PC-3 (cell line): ENCODE measurements at places on chromosomes 3 and 15.

DNA sequence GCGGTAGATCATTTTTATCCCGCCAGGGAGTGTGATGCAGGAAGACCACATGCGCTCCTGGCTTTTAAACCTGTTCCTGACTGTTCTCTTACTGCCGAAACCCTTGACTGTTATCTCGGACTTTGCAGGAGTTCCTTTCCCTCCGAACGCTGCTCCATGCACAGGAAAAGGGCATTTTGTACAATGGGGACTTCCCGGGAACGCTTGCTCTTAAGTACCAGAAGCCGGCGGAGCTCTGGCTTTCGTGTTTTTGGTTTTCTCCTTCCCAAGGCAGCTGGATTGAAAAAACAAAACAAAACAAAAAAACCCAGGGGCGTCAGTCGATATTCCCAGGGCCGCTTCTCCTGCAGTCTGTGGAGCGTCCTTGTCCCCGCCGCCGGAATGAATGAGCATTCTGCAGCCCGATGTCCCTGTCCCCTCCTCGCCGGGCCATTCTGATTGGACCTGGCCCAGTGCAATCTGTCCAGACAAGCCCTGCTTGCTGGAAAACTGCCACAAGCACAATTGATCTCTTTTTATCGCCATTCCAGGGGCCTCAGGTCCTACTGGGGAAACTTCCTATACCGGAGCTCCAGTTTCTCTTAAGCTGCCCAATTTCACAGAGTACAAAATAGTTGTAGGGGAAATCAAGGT lies 44.8 kb downstream of the SLC6A1 start:
- no peak for DNase-seq

DNA sequence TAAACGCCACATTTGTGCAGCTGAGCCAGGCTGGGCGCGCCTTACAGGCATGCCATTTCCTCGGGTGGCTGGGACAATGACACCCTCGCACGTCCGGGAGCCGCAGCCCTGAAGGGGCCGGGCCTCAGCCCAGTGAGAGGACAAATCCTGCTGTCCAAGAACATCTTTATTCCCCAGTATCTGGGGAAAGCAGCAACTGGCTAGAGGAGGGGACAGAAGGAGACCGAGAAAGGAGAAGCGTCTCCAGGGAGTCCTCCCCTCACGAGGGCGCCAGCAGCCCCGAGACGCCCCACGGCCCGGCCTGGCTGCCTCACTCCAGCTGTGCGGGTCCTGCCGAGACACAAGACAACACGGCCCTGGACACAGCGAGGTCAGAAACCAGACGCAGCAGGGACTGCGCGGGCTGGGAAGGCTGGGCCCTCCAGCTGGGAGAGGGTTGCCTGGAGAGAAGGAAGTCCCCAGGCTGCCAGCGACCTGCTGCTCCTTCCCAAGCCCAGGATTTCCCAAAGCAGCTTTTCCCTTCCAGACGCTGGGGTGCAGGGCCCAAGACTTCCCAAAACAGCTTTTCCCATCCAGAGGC lies 130.2 kb downstream of the CHSY1 start:
- DNase-seq = peak; percentile 12

DNA sequence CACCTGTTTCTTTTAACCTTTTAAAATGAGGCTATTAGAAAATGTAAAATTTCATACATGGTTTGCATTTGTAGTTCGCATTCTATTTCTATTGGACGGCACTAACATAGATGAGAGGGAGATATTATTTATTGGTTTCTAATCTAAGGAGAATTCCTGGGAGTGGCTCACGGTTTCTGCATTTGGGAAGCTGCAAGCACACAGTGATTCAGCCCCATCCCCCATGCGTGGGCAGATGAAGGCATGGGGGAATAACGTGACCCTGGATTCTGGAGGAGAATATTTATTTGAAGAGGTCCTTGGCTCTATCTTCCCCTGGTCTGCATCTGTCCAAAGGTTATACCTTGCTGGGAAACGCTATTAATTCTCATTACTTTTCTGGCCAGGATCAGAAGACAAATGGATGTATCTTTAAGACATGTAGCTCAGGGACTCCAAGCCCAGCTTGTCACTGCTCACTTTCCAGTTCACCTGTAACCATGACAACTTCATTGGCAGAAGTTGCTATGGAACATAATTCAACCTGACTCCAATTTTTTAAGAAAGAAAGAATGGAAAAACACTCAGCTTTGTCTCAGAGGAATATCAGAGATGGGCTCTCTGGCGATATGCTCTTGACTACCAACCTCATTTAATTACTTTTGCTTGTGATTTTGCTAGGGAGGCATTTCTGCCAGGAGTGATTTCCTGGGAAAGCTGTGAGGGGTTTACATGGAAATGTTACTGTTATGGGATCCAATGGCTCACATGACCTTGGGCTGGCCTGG lies 27.2 kb upstream of the POMGNT2 start:
- no peak for DNase-seq

- no peak for DNase-seq
These were observed 81.7 kb downstream of the MSL2 start for GRCh38 chr3:136114421-136114820.

- DNase-seq = peak; percentile 11
These were observed 42.3 kb upstream of the ROBO1 start for GRCh38 chr3:79810092-79810491.

GRCh38 chr15:38745626-38746025 lies 181.0 kb upstream of the RASGRP1 start:
- DNase-seq = no peak

- no peak for DNase-seq
These were observed 556.2 kb upstream of the CBLB start for GRCh38 chr3:106425026-106425425.

GRCh38 chr3:46705022-46705530 lies 3.9 kb downstream of the TMIE start:
- peak; percentile 82 for DNase-seq

DNA sequence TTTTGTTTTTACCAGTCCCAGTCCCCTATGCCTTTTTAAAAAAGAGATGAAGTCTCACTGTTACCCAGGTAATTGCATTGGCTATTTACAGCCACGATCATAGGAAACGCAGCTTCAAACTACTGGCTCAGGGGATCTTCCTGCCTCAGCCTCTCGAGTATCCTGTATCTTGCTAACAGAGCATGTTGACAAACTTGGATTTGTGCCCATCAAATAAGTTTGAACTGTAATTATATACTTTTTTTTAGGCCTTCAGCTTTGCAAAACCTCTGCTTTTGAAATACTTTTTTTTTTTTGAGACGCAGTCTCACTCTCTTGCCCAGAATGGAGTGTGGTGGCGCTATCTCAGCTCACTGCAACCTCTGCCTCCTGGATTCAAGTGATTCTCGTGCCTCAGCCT lies 3.0 kb upstream of the EDEM1 start:
- DNase-seq = no peak

- DNase-seq = no peak
These were observed 3.8 kb downstream of the GPR156 start for GRCh38 chr3:120281261-120281660.

DNA sequence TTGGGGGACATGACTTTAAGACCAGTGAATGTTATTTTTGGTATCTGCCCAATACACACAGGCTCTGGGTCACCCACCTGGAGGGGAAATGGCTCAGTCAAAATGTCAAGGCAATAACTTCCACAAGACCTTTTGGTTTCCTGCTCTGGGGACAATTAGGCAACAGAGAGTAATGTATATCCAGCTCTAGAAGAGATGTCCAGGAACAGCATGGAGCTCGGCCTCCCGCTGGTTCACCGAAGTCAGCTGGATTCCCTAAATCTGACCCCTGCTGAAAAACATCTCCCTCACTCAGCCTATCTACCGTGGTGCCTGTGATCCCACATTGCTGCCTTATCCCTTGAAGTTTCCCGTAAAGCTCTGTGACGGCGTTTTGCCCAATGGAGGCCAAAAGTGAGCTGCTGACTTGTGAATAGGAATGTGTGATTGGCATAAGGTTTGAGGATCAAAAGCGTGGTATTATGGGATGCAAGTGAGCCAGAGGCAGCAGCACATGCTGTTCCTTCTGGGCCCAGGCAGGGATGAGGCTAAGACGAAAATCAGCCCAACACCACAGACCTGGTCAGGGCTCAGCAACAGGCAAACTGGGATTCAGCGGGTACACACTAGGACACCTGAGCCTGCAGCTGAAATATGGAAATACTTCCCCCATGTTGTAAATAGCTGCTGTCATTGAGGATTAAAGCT lies 47.2 kb upstream of the SLC6A11 start:
- DNase-seq = no peak

DNA sequence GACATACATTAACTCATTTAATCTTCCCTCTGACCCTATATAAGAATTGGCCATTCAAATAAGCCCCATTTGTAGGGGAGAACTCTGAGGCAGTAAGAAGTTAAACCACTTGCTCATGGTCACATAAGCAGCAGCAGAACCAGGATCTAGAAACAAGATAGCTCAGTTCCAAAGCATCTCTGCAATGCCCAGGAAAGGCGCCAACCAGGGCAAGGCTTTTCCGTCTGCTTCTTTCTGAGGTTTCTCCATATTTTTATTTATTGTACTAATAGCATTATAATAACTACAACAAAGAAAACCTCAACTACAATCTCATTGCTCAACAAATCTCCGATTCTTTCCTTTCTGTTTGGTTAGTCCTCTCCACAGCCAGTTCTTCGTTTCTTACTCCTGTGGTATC lies 4.3 kb upstream of the UBE2E2 start:
- no peak for DNase-seq

DNA sequence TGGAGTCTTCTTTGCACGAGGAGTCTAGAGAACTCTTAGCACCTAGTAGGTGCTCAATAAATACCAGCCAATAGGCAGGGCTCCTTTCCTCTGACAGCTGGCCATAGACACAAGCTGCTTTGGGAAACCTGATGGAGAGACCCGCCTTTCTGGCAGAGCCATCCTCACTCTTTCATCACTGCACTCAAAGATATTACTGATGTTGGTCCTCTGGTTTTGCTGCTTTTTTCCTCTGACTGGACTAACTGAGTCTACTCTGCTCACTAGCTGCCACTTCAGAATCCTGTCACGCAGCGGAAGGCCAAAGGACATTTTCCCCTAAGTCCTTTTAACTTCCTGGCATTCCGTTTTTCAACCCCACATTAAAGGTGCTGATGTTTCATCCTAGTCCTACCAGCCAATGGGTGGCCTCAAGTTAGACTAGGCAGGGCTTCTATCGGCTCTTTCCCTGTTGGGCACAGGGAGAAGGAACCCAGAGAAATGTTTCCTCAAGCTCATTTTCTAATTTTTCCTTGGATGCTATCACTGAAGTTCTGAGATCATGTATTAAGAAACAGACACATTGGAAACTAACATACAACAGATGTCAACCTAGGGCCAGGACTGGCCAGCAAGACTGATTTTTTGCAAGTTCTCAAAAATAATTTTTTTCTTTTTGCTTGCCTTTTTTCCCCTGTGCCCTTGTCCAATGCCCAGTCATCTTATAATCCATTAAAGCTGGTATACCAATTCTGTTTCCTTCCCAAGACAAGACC lies 132.8 kb upstream of the ICE2 start:
- DNase-seq = no peak

DNA sequence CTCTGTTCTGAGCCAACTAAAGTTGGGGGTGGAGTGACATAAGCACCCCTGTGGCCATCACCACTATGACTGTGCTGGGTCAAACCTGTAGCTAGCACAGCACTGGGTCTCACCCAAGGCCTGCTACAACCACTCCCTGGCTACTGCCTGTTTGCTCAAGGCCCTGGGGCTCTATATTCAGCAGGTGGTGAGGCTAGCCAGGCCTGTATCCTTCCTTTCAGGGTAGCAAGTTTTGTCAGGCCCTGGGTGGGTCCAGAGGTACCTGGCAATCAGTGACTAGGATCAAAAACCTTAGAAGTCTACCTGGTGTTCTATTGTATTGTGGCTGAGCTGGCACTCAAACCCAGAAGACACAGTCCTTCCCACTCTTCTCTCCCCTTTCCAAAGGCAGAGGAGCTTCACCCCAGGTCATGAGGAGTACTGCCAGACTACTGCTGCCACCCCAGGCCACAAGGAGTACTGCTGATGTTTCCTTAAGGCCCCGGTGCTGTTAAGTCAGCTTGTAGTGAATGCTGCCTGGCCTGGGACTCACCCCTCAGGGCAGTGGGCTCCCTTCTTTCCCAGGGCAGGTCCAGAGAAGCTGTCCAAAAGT lies 170.8 kb downstream of the IGSF11 start:
- no peak for DNase-seq

DNA sequence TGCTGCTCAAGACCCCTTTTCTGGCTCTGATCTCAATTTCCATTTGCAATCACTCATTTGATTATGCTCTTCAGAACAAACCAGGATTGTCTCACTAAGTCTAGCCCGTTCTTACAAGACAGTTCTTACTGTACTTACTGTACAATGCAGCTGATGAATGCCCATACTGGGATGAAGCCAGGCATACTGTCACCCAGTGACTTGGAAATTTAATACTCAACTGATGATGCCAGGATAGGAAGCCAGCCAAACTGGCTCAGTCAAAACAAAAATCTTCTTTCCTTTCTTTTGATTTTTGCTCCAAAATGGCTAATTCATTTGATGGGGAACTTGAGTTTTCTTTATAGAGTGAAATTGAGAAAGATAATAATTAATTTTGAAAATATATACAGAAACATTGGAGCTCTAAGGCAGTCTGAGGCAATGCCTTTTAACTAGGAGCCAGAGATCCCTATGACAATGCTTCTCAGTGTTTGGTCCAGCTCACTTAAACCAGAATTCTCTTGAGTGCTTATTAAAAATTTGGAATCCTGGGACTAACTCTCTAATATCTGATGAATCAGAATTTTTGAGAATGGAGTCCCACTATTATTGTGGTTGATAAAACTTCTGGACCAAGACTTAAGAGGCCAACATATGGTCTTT lies 265.6 kb upstream of the THBS1 start:
- DNase-seq = peak; percentile 48

- no peak for DNase-seq
These were observed 163.8 kb upstream of the ATP11B start for GRCh38 chr3:182629521-182629920.

DNA sequence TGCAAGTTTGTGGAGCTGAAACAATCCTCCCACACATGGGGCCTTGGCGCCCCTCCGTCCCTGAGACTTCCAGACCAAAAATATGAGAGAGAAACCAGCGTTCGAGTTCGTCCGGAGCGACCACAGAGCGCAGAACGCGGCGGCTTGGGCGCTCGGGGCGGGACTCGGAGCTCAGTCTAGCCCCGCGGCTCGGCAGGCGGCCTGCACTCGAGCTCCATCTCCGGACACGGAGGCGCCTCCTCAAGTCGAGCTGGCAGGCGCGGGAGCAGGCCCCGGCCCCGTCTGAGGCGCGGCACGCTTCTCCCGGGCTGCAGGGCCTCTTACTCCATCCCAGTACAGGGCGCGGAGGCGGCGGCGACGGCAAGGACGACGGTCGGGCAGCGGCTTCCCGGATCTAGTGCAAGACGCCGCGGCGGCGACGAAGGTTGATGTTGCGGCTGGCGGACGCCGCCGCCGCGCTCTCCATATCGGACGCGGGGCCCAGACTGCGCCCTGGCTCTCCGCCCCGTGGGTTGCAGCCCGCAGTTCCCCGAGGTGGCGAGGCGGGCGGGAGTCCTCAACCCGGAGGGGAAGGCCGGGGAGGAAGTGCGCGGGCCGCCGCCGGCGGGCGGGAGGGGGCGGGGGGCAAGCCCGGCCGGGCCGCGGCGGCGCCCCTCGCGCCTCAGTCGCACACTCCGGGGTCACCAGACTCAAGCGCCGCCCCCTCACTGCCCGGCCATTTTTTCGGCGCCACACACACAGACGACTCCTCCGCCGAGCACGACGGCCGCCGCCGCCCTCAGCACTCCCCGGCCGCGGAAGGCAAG lies 674 bp downstream of the MSL2 start:
- peak; percentile 51 for DNase-seq
